ENCODE measurements at places on chromosomes 7 and 10.
A peak's percentile ranks its signal among the peaks of the same experiment; 100 is the strongest.

DNA sequence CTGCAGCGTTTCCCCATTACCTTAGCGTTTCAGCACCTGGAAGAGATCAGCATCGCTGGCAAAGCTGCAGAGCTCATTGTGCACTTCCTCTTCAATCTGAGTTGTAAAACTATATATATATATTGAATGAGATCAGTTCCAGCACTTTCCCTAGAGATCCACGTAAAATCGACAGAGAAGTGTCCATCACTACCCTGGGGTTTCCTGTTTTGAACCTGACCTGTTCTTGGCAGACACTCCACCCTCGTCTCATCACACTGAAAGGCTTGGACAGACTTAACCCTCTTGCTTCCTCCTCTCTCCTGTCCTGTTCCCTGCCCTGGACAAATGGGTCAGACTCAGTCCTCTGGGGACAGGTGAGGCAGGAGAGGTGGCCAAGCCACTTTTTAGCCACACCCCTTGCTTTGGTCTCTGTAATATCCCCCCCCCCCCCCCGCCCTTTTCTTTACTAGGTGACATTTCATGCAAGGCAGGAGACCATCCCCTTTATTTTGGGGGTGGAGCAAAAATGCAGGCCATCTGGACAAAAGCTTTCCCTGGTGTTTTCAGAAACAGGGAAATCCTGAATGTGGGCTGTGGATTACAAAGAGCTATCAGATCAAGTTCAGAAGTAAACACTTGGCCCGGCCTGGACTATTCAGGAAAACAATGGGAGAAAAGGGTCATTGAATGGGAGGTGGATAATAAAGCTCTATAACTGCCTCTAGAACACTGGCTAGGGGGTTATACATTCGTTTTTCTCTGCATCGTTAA is 83.7 kb upstream of the KDM7A start:
- no peak for DNase-seq

- no peak for DNase-seq
These were observed 751 bp upstream of the GTPBP10 start for GRCh38 chr7:90345595-90346335.

GRCh38 chr10:95605163-95605562 is 44.0 kb upstream of the SORBS1 start:
- no peak for DNase-seq

GRCh38 chr10:5904227-5904626 is 14.2 kb downstream of the FBH1 start:
- DNase-seq: no peak

GRCh38 chr7:39480901-39481300 is 85.3 kb upstream of the YAE1 start:
- DNase-seq: no peak

GRCh38 chr7:66315192-66315591 is 110.1 kb downstream of the TPST1 start:
- DNase-seq: no peak

GRCh38 chr10:100724531-100725027 is 20.8 kb upstream of the PAX2 start:
- DNase-seq: no peak

- no peak for DNase-seq
These were observed 8.2 kb upstream of the CLIP2 start for GRCh38 chr7:74280985-74281384.

DNA sequence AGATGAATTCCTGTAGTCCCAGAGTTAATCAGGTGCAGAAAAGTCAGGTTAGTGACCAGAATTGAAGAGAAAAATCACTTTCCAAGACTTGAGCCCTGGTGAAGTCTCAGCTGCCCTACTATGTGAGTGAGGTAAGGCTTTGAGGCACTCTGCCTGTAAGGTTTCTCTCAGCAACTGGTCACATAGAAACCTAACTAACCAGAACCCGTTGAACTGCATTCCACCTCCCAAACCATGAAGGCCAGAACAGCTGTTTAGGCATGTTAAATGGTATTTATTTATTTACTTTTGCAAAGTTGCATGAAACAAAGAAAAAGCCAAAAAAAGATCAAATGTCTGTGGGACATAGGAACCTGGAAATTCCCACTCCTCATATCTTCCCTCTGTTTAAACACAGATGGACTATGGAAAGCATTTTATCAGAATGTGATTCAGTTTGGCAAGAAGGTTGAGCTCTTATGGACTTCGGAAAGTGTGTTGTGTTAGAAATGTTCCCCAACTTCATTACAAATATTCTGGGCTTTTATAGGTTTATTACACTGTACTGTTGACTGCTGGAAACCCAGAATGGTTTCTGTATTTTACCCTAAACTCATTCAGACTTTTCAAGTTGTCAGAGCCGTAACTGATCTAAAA is 12.8 kb upstream of the GPR85 start:
- no peak for DNase-seq

GRCh38 chr7:37438906-37439652 is 9.6 kb downstream of the ELMO1 start:
- no peak for DNase-seq

- no peak for DNase-seq
These were observed 166.5 kb upstream of the GNAI1 start for GRCh38 chr7:79968077-79968648.

DNA sequence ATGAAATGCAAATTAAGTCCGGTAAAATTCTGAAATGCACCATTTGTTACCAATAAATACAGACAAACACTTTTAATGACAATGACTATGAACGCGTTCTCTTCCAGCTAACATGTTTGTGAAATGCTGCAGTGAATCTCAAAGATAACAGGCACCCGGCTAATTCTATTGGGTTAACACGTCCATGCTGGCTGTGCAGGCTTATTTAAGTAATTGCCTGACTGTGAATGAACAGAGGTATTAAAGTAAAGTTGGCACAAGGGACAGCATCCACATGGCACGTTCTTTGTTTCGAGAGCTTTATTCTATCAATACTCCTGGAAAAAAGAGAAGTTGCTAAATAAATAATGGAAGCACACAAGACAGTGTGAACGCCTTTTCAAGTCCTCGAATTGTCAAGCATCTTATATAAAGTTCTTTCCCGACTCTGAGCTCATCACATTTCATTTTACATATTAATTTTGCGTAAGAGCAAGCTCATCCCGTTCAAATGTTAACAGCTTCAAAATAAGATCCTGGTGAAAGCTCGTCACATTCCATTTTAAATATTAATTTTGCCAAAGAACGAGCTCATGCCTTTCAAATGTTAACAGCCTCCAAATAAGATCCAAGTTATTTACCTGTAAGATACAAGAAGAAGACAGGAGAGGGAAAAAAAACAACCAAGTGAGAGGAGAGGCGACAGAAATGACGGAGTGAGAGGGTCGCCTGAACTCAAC is 111.3 kb upstream of the RHEB start:
- DNase-seq: no peak

- DNase-seq: no peak
These were observed 29.9 kb downstream of the MYL10 start for GRCh38 chr7:101598986-101599771.

DNA sequence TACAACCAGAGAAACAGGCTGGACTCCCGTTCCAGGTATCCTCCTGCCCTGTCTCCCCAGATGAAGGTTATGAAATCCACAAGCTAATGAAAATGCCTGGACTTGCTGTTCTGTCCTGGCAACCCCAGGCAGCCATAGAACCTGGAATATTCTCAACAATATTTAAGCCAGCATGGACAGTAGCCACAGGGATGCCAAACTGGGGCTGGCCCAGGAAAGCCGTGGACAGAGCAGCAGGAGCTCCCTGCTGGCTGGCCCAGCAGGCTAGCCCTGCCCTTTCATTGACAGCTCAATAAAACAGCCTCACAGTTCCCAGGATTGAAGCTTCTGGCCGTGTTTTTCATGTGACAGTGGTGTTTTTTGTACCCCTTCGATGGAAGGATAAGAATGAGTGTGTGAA is 230.6 kb downstream of the BMPER start:
- no peak for DNase-seq

DNA sequence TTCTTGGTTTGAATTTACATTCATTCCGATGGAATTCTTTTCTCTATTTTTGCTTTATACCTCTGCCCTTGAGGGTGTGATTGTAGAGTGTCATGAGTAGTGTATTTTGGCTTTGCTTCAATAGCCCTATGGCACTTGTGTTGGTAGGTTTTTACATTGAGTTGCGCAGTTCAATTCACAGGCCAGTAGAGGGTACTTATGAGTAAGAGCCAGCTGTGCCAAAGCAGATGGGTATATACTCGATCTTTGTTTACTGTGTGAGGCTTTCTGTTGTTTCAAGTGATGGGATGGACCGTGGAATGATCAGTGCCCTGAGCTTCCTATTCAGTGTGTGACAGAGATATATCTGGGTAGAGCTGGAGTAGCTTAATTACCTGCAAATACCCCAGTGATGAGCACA is 4.3 kb upstream of the AKR1C3 start:
- no peak for DNase-seq

GRCh38 chr10:99582255-99582770 is 37.9 kb downstream of the SLC25A28 start:
- no peak for DNase-seq

GRCh38 chr7:1458683-1459511 is at the start of gene MICALL2:
TSS of gene MICALL2 (minus strand) at chr7:1459470. CDS start at chr7:1459326, 144 bp downstream.
- peak; percentile 64 for DNase-seq

DNA sequence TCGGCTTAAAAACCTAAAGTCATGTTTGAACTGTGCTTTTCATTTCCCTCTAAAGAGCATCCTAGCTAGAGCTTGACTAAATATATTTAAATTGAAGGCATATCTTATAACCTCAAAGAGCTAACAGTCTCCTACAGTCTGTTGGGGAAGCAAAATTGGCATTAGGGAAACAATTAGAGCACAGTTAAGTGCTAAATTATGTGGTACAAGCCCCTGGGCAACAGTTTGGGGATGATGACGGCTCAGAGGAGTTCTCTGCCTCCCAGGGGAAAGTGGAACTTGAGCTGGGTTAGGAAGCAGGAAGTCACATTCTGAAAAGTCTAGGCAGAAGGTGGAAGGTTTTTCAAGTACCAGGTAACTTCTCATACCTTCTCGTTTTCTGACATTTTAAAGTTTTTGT is 18.6 kb upstream of the GOT1 start:
- no peak for DNase-seq

DNA sequence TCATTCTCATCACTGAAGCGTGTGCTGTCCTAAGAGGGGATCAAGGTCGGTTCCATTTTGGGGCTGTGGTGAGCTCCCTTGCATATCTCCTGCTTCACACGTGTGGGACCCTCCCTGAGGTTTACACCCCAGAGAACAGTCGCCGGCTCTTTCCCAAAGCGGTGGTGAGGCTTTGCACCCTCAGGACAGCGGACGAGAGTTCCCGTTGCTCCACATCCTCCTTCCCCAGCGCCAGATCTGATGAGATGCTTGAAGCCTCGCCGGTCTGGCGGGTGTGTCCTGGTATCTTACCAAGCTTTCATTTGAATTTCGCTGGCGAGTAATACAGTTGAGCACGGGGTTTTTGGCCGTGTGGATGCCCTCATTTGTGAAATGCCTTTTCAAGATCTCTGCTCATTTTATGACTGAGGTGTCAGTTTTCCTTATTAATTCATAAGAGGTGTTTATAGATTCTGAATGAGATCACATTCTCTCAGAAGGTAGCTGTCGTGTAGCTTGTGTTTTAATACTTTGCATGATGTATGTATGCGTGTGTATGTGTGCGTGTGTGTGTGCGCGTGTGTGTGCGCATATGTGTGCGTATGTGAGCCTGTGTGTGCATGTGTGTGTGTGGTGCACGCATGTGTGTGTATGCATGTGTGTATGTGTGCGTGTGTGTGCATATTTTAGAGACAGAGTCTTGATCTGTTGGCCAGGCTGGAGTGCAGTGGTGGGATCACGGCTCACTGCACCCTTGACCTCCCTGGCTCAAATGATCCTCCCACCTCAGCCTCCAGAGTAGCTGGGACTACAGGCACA is 30.7 kb downstream of the ELFN1 start:
- no peak for DNase-seq

DNA sequence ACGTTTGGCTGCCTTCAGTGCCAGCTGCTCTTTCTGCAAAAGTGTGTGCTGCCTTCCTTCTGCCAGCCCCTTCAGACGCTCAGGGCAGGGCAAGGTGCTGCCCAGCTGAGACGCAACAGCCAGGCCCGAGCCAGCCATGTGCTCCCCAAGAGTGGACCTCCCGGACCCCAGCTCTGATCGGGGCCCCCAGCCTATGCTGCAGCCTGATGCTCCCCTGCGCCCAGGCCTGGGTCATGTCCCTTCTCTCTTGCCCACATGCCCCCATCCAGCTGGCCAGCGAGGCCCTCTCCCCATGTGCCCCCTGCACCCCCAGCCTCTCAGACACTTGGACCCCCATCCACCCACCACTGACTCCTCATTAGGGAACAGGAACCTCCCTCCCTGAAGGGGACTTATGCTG is 17.8 kb downstream of the WDR86 start:
- no peak for DNase-seq

DNA sequence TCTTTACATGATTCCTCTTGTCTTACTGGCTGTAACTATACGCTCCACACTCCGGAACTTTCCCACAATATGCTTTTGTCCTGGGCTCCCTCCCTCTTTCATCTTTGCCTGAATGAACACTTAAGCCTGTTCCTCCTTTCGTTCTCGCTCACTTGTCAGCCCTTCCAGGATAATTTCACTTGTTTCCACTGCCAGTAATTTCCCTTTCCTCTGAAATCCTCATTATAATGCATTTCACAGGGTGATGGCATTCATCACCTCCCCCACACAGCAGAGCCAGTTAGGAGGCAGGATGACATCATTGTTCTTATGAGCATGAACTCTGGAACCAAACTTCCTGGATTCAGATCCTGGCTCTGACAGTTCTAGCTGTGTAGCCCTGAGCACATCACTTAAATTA is 372.6 kb downstream of the GPR158 start:
- no peak for DNase-seq

DNA sequence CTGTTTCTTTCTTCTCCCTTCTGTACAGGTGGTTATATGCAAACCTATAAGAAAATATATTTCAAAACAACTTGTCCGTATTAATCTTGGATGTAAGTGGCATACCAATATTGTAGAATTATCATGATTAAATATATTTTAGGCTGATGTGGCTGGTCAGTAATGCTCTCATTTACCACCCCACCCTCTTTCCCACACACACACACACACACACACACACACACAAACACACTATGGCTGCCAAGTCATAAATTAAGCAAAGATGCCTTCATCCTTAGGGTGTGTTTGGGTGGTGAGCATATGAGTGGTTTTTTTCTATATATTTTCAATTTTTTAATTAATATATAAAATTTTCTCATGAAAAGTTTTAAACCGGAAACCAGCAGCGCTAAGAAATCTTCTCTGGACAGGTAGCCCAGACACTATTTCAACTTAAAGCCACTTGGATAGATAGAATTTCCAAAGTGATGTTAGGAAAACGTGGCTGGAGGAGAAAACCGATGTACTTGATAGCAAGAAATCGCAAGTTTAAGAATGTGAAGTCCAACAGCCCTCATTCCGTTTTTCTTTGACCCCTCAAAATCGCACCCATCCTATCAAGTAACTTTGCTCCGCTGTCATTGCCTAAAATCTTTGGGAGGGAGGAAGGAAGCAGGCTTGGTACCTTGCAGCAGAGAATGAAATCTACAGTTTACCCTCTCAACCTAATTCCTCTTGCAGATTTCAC is 171.7 kb downstream of the FAM107B start:
- DNase-seq: no peak

GRCh38 chr7:73809467-73809951 is 21.3 kb upstream of the CLDN4 start:
- no peak for DNase-seq
